Activated naive CD4-positive, alpha-beta T cell treated with anti-CD3 and anti-CD28 coated beads, Interleukin-2, amount 50 U/mL, for 72 hours (primary cell): ENCODE measurements at places on chromosomes 4 and X.

DNA sequence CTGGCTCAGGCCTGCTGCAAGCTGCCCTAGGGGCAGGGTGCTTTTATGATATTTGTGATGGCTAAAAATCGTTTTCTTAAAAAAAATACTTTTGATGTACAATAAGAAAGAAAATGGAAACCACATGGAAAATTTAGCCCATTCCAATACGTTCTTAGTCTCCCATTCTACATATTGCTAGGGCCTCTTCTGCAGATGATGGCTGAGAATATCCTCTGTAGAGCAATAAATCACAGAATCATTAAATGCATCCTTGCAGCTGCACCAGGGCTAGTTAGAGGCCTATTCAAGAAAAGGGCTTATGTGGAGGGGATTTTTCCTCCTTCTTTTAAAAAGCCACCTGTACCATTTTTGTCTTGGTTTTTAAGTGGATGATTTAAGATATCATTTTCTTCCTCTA, 97.6 kb upstream of the C1GALT1C1 start:
- DNase-seq: no peak

DNA sequence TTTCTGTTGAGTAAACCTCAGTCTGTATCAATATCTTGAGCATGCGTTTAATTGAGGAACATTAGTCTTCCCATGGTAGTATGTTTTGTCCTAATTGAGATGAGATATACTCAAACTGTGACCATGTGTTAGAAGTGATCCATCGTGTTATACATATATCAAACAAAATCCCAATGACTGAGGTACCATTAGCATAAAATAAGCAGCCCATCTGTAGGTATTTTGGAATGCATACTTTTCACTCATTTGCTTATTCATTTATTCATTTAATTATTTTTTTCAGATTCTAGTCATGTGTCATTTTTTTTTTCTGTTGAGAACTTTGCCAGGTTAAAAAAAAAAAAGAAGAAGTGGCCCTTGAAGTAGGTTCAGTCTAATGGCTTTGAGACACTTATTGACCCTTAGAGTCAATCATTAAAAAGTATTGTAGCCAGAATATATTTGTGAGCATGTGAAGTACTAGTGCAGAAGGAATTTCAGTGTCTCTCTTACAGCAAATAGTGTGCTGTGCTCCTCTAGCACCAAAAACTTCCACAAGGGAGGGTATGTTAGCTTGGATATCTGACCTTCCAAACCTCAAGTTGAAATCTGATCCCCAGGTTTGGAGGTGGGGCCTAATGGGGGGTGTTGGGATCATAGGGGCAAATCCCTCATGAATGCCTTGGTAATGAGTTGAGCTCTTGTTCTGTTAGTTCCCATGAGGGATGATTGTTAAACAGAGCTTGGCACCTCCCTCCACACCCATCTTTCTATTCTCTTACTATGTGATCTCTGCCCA, 130.8 kb upstream of the NPY2R start:
- no peak for DNase-seq

DNA sequence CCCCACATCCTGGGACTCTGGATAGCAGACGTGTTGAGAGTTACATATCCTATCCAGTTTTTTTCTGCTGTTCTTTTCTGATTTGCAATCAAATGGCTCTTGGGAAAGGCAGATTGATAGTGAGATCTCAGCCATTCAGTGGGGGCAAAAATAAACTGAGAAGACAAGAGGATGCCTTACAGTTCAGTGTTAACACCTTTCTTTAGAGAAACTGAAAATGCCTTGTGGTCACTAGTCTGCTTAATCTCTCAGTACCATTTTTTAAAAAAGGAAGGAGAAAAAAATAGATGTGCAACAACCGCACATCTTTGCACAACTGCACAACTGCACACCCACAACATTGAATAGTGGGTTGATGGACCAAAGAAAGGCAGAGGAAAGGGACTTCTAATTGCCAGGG, 109.3 kb downstream of the ARHGEF9 start:
- no peak for DNase-seq

GRCh38 chr4:65392488-65392887, 277.8 kb downstream of the EPHA5 start:
- DNase-seq: no peak

DNA sequence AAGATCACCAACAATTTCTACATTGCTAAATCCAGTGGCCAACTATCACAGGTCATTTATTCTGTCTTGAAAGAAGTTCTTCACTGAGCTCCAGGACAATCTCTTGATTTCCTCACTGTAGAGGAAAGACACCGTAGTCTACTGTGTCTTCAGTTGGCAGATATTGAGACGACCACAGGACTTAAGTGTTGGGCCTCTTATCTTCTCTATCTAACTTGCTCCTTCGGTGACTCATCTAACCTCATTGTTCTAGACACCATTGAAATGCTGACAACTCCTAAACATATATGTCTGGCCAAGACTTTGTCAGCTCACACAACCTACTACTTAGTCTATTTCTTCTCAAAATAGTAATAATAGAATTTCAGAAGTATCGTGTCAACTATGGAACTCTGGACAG, 425.8 kb downstream of the ARAP2 start:
- DNase-seq: no peak

DNA sequence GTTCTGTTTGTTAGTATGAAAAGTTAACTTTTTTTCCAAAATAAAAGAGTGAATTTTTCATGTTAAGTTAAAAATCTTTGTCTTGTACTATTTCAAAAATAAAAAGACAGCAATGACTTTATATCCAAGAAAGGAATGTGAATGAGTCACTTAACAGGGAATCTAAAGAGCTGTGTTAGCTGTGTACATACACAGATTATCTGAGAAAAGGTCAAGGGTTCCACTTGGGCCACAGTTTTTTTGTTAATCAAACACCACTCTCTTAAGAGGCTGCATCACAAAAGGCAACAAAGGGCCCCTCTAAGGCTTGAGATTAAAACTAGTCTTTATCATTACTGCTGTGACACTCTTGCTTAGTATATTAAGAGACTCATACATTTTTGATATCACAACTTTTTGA, 82.1 kb downstream of the FIP1L1 start:
- DNase-seq: no peak

DNA sequence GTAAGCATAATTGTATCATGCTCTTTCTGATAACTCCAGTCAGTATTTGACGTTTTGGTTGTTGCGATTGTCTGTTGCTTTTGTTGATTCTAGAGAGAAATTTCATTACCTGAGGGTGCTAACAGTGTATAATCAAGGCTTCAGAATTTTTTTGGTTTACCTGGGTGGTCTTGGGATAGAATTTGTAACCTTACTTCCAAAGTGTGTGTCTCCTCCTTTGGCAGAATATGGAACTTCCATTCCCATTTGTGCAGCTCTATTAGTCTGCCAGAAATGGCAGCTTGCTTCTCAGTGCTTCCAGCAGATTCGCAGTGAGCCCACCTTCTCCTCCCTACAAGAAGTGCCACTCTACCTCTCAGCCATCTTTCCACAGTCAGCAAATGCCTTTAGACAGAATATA, 5.3 kb downstream of the COPS4 start:
- no peak for DNase-seq

DNA sequence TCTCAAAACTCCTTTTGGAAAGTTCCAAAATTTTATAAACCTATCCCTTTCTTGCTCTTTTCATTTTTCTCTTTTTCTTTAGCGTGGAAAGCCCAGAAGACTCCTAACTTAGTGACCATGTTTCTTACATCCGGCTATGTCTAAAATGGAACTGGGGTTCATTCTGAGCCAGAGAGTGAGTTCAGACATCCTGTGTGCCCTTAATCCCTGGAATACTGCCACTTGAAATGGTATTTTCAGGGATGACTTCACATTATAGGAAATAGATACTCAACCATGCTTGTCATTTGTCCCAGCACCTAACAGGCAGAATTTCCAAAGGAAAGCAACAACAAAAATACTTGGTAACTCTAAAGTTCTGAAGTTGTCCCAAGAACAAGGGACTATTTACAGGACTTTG, 379.6 kb downstream of the ARHGAP24 start:
- no peak for DNase-seq

DNA sequence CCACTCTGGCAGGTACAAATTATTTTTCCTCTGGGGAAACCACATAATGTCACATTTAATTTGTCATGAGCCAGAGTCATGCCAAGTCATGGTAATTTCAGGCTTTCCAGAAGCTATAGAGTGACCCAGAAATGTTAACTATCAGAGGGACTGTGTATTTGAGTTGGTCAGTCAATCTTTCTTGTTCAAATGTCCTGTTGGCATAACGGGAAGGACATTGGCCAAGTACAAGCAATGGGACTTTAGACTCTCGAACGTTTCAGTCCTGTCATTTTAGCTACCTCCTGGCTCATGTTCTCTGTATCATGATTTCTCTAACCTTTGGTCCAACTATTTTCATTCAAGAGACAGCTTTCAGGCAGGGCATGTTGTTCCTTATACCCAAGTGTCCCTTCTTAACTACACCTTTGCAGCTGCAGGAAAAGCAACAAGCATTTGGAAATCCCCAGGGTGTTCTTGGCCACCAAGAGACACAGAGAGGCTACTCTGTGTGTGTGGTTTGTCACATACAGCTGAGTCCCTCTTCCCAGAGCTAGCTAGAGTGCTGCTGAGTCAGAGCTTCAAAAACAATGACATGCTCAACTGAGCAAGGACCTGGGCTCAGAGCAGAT, 142.6 kb downstream of the EGF start:
- DNase-seq: no peak

DNA sequence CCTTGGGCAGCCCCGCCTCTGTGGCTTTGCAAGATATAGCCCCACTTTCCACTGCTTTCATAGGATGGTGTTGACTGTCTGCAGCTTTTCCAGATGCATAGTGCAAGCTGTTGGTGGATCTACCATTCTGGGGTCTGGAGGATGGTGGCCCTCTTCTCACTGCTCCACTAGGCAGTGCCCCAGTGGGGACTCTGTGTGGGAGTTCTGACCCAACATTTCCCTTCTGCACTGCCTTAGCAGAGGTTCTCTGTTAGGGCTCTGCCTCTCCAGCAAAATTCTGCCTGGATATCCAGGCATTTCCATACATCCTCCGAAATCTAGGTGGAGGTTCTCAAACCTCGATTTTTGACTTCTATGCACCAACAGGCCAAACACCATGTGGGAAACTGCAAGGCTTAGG, 153.7 kb downstream of the TBCK start:
- DNase-seq: no peak

DNA sequence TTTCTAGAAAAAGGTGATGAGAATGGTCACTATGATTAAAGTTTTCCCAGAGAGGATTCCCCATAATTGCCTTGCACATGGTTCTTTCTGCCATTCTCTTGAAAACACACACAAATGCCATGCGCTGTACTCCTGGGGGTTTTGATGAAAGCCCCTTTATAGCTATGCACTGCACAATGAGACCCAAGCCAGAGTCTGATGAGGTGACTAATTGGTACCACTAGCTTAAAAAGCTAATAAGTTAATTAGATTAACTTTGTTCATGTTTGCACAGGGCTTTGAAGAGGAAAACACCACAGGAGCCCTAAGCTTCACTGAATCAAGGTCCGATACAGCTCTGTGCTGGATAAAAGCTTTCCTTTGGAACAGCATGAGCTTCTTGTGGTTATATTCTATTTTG, 132.2 kb downstream of the NKX6-1 start:
- DNase-seq: no peak

DNA sequence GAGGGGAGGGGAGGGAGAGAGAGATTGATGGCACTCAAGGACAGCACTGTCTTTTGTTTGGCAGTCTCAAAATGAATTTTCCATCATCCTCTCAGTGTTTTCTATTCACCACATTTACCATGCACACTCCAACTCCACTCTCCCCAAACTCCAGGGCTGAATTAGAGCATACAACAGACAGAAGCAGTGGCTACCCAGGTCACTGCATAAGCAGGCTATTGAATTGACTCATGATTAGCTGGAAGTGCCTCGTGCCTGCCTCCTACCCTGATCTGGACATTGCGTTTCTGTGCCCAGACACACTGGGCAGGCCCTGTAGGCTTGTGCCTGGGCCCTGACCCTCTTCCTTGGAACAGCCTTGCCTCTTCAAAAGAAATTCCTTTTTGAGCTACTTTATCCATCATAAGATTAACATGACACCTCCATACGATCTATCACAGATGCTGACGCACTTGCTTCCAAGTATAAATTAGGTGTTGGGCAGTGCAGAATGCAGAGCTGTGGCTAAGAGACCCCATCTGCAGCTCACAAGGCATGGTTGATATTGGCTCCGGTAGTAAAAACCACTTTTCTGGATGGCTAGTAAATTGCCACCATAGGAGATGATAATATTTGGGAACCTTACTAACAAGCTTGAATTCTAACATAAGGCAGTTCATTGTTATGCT, 752.9 kb downstream of the RPA4 start:
- DNase-seq: no peak

DNA sequence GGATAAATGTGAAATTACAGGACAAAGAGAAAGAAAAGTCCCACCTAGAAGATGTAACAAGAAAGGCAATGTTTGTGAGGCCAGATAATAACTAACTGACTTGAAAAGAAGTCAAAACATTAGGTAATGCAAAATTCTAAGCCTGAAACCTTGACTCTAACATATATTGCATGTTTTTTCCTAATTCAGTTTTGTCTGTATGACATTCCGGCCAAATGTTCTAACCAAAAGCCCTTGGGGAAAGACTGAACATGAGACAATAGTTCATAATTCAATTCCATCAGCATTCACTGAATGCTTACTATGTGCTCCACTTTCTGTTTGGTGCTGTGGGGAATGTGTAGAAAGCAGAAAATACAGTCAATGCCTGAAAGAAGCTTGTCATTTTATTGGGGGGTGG, 84.8 kb upstream of the PLAC1 start:
- DNase-seq: no peak

GRCh38 chrX:16063921-16064320, 59.4 kb upstream of the GRPR start:
- DNase-seq: no peak

DNA sequence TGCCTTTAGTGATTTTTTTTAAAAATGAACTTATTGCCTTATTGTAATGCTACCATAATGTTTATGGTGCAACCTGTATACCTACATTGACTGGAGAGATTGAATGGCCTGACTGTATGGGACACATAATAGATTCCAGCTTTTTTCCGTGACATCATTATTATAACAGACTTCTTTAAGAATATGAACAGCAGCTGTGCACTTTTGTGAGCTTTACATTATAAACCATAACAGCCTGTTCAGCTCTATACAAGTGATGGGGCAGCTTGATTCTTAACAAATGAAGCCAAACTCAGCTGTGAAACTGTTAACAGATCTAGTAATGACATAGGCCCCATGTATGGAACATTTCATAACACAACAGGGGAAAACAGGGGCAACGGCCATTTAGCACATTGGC, 187.0 kb downstream of the BMPR1B start:
- DNase-seq: no peak

DNA sequence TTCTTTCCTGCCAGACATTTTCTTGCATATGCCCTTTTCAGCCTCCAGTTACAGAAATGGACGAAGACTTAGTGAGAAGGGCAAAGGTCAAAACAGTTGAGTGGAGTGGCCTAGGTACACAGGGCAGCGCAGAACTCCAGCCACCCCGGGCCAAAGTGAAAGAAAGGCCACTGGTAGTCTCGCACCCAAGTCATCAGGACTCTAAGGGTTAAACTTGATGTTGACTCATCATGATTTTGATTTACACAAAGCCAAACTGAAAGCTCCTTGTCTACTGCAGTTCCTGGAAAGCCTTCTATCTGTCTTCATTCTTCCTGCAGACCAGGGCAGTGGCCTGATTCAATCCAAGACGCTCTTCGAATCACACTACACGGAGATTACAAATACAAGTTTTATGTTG, 2.6 kb upstream of the IL13RA1 start:
- no peak for DNase-seq
